Inflammatory macrophage treated with lipopolysaccharide for 4 hours (primary cell): ENCODE measurements at places on chromosomes 7 and 10.
A peak's percentile ranks its signal among the peaks of the same experiment; 100 is the strongest.

GRCh38 chr7:359226-359765, 69.3 kb downstream of the FOXL3 start:
- DNase-seq: no peak

DNA sequence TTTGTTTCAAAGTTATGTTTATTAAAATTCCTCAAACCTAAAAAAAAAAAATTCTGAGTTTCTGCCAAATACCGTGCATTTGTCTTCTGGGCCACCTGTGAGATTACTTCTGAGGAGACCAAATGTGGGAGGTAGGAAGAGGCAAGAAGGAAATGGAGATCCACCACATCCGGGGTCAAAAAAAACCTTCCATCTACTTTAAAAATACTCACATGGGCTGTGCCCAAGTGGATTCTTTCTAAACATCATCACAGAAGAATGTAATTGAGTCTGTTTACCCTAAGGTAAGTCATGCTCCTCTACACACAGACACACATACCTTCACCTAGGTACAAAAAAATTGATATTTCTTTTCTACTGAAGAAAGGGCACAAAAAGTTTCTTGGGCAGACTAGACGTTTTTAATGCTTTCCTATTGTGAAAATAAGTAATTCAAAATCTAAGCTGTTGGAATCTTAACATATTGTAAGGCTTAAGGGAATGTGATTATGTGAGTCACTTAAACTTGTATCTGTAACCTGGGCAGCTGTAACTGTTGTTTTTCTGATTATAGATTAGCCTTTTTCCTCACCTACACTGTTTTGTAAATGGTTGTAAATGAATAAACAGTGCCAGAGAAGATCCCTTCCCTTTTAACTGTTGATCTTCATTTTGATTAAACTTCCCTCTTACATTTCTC, 19.1 kb upstream of the SPOCK2 start:
- no peak for DNase-seq

DNA sequence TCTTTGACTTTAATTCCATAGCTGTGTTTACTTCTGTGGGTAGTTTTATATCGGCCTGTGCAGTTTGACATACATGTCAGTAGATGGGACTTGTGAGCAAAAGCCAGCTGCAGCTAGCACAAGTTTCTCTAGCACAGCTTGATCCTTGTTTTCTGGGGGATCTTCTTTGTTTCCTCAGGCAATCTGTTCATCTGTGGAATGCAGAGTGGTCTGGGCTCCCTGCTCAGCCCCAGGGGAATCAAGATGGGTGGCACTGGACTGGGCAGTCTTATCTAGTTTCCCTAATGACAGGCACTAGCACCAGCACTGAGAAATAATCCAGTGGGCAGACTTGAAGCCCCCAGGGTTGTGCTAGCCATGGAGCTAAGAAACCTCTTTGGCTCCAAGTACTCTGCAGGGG, 40.8 kb downstream of the CYP2C19 start:
- DNase-seq: no peak

DNA sequence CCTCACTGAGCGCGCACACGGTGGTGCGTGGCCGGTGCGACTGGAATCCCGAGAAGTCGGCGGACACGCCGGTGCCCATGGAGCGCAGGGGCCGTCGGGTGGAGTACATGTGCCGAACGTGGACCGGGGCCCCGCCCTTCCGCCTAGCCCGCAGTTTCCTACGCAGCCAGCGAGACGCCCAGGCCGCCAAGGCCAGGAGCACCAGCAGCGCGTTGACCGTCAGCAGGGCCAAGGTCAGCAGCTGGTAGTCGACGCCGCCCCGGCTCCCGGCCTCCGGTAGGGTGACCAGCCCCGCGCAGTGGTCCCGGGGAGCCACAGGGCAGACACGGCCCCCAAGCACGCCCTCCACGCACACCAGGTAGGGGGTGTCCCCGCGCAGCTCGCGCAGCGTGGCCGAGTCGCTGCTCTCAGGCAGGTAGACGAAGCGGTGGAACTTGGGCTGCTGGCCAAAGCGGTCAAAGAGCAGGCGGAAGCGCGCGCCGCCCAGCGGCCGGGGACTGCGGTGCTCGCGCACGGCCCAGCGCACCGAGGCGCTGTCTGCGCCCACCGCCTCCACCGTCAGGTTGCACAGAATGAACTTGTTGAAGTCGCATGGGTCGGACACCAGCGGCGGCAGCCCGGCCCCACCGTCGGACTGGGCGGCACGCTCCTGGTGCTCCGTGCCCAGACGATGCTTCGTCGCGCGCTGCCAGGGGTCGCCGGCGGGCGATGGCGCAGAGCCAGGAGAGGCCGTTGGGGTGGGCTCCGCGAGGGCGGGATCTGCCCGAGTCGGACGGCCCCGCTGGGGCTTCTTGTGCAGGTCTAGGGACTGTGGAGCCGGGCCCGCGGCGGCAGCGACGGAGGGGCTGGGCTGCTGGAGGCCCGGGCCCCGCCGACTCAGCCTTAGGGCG, 2.2 kb downstream of the TRIL start:
- DNase-seq: peak; percentile 45

DNA sequence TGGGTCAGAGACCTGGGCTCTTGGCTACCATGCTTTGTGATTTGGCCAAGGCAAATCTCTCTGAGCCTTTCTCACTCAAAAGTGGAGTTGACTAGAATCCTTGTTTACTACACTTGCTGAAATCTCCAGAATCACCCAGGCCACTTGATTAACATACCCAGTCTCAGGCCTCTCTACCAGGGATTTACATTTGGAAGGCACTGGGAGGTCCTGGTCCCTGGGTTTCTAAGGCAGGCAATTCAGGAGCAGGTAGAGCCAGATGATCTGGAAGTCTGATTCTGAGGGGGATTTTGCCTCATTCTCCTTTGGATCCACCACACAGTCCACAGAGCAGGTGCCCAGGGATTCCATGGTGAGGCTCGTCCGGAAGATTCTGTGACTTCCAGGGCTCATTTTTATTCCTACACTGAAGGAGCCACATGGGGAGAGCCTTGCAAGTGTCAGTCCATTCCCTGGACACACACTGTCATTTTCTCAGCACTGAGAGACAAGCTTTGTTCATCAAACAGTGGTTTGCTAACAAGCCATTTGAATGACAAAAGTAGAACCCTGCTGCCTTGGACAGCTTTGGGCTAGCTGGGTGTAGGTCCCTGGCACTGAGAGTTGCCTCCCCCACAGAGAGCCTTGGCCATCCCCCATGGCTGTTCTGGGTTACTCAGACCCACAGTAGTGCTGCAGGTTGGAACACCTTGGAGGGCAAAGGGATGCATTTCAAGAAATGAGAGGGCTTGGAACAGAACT, 74.2 kb downstream of the NOC3L start:
- no peak for DNase-seq

GRCh38 chr10:49172061-49172776, 16.0 kb downstream of the TMEM273 start:
- DNase-seq: peak; percentile 45

DNA sequence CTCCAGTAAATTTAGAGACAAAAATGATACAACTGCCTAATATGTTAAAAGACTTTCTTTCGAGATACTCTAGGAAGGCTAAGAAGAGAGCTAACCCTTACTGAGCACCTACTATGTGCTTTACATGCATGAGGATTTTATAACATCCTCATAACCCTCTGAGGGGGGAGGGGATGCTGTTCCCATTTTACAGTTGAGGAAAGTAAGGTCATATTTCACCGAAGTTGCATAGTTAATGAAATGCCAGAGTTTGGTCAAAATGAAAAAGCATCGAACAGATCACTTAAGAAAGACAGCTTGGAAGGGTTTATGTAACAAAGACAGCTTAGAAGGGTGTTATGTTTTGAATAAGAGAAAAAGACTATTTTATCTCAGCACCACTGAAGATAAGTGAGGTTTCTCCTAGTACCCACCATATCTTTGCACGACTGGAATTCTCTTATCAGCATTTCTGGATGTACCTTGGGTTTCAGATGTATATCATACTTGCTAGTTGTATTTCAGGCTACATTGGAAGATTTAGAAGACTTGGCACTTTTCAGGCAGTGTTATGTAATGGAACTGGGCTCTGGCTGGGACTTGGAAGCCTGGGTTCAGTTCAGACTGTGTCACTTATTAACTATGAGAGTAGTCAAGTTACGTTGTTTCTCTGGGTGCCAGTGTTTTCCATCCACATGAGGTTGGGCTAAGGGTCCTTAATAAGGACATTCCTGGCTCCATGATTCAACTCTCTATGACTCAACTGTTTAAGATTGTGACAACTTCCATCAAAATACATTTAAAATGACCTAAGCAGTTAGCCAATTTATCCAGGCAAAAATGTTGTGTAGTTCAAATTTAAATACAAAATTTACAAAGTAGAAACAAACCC, 6.0 kb downstream of the RHOBTB1 start:
- no peak for DNase-seq

DNA sequence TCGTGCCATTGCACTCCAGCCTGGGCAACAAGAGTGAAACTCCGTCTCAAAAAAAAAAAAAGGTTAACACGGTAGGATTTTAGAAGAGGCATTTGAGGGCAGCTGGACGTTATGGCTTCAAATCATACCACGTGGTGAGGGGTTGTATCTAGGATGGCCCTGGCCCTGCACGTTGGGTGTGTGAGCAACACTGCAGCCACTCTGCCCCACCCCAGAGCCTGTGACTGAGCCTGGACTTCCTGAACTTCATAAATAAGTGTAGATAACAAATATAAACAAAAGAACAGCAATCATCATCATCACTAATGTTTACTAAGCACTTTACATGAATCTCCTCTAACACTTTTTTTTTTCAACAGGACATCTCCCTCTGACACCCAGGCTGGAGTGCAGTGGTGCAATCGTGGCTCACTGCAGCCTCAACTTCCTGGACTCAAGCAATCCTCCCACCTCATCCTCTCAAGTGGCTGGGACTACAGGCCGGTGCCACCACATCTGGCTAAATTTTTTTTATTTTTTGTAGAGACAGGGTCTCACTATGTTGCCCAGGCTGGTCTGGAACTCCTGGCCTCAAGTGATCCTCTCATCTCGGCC, 169.5 kb upstream of the FRMD4A start:
- DNase-seq: peak; percentile 31

GRCh38 chr10:14422431-14422830, 91.7 kb upstream of the FRMD4A start:
- DNase-seq: no peak

DNA sequence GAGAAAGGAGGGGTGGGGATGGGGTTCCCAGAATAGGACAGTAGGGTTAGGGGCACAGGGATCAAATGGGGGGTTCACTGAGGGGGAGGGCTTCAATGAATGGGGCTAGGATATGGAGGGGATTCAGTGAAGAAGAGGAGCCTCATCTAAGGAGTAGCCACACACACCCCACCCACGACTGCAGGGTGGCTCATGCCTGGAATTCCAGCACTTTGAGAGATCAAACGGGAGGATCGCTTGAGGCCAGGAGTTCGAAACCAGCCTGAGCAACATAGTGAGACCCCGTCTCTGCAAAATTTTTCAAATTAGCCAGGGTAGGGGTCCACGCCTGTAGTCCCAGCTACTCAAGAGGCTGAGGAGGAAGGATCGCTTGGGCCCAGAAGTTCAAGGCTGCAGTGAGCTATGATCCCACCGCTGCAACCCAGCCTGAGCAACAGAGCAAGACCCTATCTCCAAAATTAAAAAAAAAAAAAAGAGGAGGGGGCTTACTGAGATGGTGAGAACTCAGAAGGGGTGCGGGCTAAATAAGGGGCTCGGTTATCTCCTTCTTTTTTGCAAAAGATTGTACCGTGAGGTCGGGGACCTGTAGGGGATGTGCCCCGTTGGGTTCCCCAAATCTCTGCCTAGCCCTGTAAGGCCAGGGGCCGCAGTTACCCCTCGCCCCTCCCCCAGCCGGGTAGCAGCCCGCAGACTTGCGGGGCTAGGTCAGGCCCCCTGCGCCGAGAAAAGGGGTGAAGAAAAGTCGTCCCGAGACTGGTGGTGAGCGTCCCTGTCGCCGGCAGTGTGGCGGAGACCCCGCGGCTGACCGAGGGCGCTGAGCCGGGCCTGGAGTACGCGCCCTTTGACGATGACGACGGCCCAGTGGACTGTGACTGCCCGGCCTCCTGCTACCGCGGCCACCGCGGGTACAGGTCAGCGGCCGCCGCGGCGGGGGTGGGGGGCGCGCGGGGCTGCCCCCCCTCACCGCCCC, 43.1 kb upstream of the HSPB1 start:
- no peak for DNase-seq

DNA sequence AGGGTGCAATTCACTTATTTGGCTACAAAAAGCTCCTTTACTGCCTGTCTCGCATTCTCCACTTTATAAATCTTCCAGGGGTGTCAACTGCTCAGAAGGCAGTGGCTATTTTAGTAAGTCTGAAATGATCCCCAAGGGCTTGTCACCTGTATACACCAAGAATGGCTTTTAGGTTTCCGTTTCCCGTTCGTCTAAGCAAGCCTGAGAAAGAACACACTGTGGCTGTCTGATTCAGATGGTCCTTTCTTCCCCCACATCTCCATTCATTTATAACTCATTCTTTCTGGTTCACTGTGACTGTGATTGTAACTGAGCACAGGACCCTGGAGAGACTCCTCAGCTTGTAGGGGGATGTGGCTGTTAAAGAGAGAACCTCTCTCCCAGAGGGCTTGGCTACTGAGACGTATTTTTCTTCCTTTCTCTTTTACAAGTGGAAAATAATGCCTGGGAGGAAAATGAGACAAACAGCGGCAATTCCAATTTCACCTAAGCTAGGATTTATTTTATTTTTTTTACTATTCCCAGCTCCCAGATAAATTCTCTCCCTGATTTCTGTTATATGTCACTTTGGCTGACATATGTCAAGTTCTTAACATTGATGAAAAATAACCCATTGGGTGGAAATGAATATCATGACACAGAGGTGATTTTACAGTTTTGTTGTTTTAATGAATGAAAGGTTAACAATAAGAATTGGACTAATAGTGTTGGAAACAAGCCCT, 129.3 kb downstream of the FAM107B start:
- DNase-seq: no peak

DNA sequence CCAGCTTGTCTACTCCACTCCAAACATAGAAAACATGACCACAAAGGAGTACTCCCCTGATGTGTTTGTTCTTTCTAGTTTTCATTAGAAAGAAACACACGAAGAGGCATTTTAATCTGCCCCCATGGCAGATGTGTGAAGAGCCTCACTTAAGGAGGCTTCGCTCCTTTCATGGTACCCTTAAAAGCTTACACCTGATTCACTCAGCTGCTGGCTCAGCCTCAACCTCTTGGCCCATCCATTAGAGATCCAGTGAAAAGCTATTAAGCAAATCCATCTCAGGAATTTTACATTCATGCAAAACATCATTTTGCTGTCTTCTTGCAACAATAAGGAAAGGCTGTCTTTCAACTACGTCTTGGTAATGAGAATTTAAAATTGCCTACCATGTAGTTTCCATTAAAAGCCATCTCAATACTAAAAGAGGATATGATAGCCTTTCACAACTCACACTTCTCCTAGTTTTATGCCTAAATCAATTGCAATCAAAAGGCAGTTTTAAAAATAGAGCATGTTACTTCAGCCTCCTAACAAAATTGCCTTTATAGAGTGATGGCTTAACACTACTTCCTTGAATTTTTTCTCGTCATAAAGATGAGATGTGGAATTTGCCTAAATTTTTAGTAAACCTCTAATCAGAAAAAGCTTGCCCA, 22.7 kb downstream of the MACC1 start:
- peak; percentile 91 for DNase-seq

- peak; percentile 61 for DNase-seq
These were observed 180.0 kb downstream of the LRMDA start for GRCh38 chr10:75611172-75611992.

- no peak for DNase-seq
These were observed 219.0 kb downstream of the ANKRD30A start for GRCh38 chr10:37344413-37344812.

GRCh38 chr7:37052705-37053104, 328.4 kb upstream of the AOAH start:
- no peak for DNase-seq
